BJ (cell line): ENCODE measurements at places on chromosomes 4 and X.
A peak's percentile ranks its signal among the peaks of the same experiment; 100 is the strongest.

GRCh38 chrX:70166601-70167590 is 10.4 kb upstream of the DGAT2L6 start:
- DNase-seq, result no peak

- DNase-seq, result no peak
Measured at GRCh38 chr4:170868170-170868569, 778.4 kb upstream of the AADAT start.

DNA sequence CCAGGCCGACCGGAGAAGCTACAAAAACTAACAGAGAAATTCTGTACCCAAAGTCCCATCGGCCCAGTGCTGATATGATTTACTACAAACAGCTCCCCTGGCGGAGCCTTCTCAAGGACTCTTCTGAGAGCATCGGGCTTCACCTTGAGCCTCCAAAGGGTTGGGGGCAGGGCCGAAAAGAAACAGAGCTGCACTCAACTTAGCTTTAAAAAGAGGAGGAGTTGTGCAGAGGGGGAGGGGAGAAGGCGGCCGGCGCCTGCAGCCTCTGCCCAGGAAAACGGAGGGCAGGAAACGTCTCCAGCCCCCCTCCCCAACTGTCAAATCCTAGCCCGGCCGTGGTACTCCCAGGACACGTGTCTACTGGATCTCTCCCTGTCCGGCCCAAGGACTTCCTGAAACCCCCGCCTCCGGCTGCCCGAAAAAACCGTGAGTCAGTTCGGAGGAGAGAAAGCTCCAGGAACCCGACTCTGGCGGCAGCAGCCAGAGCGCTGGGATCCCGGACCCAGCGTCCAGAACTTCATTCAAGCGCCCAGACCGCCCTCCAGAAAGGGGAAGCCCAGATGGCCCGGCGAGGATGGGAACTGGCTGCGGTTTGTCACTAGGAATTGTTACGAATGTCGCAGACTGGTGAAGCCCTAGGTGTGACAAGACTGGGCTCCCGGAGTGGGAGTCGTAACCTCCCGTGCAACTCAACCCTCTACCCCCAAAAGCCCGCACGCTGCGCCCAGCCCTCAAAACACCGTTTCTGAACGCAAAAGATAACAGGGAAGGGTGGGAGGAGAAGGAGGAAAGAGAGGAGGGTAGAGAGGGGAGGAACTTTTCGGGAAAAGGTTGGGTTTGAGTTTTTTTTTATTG is 973 bp downstream of the ADAMTS3 start:
- DNase-seq, result peak; percentile 17

GRCh38 chr4:172243551-172243950 is 430.3 kb downstream of the GALNTL6 start:
- DNase-seq, result no peak

DNA sequence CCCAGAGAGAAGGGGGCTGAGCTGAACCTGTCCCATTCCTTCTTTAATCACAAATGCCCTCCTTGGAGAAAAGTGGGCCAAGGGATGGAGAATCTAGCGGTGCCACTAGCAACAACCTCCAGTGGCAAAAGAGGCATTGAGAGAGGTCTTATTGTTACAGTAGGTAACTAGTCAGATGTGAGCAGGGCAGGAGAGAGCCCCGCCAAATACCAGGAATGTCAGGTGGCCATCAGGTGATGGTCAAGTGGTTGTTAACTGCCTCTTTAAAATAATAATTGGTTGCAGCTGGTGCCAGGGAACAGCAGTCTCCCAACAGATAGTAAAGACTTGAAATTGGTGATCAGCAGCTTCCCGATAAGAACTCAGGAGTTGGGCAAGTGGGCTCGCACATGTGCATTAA is 116.1 kb downstream of the EVC2 start:
- no peak for DNase-seq

DNA sequence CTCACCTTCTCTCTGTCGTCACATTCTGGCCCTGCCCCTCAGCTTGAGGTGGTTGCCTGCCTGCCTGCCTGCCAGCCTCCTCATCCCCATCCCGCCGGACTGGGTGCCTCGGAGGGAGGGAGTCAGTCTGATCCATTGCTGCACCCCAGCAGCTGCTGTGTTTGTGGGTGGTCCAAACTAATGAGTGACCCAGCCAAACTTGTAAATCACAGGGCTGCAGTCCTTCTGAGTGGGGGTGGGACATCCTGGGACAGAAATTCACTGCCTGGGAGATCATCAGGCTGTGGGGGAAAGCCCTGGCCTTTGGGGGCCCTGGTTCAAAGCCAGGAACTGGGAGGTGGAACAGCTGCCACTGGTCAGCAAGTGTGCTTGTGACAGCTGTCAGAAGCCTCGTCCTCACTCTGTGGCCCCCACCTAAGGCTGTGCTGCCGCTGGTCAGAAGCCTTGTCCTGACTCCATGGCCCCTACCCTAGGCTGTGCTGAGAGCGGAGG is 5.6 kb downstream of the GPR78 start:
- DNase-seq, result no peak

- no peak for DNase-seq
Measured at GRCh38 chrX:66914080-66914479, 275.2 kb upstream of the EDA2R start.

DNA sequence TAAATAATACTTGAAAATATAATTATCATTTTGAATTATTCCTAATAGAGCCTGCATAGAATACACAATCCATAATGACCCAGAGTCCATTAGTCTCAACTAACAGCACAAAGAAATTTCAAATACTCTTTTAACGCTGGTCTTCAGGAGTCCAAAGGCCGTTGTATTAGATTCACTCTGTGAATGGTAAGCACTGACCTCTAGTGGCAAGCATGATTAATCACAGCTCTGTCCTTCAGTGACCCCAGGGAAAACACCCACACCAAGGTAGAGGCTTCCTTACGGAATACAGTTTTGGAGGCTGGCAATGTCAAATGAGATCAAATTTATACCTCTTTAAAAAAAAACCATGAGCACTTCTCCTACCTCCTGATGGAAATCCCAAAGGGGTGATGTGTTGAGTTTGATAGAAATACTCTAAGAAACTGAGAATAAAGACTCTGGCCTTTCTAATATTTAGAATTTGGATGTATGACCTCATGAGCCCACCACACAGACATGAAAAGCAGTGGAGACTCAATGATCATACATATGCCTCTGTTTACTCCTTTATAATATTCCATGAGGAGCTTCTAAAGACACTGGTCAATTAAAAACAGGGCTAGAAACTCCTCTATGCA is 147.2 kb upstream of the DKK2 start:
- DNase-seq, result no peak

GRCh38 chrX:8591501-8591900 is 126.9 kb downstream of the VCX3B start:
- DNase-seq, result no peak

DNA sequence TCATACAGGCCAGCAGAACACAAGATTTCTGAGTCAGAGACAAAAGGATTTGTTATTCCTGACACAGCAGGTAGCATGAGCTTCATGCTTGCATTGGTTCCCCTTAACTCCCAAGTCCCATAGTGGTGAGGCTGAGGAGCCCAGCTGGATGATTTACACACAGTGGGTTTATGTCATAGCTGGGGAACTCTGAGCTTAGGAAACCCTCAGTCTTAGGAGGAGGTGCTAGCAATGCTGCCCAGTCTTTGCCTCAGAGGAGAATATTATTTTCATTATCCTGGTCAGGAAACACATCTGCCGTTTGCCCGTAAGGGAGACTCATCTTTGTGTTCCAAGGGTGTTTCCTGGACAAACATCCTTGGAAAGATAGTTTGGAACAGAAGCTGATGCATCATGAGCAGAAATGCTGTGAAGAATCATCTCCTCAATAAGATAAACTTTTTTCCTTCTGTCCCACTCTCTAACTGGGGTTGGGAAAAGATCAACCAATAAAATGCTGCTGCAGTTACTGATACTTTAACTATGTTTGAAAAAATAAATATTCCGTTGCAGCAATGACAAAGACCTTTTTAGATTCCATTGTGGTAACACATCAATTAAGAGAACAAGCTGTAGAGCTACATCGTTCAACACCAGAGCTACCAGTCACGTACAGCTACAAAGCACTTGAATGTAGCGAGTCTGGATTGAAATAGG is 146.8 kb downstream of the DCLK2 start:
- DNase-seq, result peak; percentile 98

DNA sequence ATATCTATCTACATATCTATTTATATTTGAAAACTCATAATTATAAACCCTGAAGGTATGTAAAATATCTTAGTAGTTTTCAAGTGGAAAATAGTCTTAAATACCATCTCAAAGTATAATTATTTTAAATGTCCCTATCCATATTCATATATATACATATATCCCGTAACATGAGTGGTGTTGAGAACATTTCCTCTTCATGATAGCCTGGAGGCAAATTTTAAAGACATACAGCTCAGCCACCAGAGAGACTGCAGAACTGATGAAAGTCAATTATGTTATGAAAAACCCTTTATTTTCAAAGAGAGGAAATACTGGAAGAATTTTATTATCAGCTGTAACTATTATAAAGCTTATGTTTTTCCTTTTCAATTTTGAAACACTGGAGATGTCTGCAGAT is 1806.7 kb upstream of the PCDH7 start:
- DNase-seq, result no peak

- DNase-seq, result no peak
Measured at GRCh38 chrX:125295337-125295736, 24.3 kb upstream of the TEX13C start.

DNA sequence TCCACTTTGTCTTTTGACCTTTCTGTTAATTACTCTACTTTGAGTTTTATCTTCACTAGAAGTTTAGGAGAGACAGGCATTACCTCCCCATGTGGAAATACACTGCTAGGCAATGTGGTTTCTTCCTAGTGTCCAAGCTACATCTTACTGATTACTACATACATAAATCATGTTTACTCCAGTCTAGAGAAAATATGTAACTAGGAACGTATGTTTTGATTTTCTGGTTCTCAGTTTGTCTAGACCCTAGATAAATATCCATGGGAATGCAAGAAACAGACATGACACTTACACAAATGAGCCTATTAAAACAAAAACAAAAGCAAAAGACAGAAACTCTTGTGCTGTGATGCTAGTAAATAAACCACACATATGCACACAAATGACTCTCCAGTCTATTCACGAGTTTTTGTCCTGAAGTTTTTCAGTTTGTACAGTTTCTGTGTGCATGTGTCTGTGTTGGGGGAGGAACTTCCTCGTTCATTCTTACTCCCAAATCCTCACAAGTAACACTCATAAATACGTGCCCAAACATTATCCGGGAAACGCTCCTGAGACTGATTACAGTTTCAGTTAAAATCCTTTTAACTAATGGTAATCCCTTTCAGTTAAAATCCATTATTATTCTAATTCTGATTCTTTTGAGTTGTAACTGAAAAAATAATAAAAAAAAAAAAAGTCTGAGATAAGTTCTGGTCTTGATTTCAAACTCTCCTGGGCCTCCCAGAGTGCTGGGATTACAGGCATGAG is 283.5 kb upstream of the FTHL17 start:
- DNase-seq, result no peak
